ENCODE measurements at places on chromosomes 5 and 9.

DNA sequence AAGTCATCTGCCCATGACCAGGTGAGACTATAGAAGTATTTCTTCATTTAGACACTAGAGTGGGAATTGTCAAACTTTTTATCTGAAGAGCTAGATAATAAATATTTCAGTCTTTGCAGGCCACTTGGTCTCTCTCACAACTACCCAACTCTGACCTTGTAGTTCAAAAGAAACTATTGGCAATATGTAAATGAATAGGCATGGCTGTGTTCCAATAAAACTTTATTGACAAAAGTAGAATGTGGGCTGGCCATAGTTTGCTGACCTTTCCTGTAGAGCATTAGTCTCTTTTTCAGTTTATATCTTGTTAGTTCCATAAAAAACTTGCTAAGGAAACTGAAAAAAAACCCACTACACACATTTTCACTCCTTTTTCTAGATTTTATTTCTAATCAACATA, 535.5 kb downstream of the PRR16 start:
- no peak for DNase-seq

GRCh38 chr9:112078432-112078831, 96.7 kb downstream of the SUSD1 start:
- no peak for DNase-seq

DNA sequence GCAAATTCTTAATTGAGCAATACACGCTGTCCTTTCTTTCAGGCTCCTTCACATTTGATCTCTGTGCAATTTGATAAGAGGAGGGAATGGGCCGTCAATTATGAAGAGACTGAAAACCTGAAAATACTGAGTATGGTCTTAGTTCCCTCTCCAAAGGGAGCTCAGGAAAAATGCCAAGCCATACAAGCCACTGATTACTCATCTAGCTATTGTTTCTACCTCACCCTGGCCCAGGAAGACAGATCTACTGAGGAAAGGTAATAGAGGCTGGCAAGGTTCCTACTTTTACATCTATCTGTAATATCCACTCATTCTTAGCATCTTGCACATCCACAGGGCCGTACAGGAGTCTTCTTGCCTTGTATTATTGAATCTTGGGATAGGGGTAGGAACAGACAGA, 23.7 kb upstream of the TNC start:
- no peak for DNase-seq

DNA sequence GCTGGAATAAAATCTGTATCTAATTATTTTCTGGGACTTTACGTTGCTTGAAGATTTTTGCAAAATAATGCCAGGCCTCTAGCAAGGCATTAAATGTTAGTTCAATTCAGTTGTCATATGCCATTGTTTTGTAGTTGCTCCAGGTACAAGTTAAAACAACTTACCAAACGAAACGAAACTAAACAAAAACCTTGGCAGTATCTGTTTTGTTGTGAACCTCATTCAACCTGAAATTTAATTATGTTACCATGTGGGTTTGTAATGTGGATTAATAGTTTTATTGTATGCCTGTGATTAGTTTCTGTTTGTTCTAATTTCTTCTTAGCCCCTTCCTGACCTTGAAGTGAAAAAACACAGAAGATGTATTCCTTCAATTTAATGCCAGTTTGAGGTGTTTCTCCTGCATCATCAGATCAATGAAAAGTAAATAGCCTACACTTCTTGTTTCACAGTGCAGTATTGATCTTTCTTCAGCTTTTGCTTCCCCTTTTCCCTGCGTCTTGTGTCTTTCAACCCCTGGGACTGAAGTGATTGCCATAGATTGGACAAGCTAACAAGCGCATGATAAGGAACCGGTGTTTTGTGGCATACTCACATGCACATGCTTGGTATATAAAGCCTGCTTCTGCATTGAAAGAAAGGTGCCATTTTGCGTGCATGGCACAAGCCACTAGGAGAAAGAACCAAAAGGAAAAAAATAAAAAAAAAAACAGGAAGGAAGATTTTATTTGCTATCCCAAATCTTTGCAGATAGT, 699.0 kb upstream of the ARRDC3 start:
- DNase-seq = no peak

DNA sequence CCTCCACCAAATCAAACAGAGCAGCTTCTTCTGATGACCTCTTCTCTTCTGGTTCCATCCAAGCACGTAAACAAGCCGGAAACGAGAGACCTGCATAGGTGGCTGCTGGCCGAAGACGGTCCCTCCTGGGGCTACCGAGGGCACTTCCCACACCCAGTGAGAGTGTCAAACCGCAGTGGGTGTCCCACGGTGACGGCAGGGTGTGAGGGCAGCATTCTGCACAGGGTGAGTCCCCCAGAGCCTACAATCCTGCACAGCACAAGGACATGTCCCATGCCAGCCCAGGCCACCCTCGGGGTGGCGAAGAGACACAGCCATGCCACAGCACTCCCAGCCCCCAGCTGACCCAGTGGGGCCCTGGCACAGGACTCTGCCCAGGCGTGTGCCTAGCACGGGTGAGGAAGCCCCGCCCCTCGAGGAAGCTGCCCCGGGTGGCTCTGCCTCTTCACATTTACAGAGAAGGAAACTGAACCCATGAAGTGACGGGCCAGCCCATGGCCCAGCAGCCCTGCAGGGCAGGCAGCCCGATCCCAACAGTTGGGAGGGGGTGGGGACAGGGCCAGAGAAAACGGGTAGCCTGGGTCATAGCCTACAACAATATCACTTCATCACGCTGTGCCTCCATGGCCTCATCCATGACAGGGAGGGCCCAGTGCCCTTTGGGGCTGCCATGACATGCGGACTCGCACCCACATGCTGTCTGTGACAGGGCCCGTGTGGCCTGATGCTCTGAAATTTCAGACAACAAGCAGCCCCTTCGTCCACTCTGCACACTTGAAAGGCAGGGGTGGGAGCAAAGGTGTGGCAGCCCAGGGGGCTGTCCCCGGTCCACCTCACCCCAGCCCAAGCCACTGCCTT, 43.2 kb downstream of the SEMA4D start:
- DNase-seq = no peak

GRCh38 chr5:86885489-86886230, 267.9 kb downstream of the COX7C start:
- DNase-seq = no peak

DNA sequence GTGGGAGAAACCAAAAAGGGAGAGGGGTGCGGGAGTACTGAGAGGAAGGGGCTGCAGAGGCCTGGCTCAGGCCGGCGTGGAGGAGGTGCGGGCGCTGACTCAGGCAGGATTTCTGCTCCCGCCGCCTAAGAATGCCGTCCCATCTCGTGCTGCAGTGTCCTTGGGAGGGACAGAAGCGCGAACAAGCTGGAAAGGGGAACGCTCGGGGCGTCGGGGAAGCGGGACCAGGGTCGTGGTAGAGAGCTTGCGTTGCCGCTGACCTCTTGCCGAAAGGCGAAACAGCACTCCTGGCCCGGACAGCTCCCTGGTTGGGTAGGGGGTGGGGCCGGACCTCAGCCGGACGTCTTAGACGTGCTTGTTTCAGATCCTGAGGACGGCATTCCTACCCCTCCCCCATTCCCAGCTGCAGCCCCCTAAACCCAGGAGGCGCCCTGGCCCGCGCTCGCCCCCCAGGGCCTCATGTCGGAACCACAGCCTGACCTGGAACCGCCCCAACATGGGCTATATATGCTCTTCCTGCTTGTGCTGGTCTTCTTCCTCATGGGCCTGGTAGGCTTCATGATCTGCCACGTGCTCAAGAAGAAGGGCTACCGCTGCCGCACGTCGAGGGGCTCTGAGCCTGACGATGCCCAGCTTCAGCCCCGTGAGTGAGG, 1.1 kb downstream of the RELL2 start:
- DNase-seq = peak; percentile 75

DNA sequence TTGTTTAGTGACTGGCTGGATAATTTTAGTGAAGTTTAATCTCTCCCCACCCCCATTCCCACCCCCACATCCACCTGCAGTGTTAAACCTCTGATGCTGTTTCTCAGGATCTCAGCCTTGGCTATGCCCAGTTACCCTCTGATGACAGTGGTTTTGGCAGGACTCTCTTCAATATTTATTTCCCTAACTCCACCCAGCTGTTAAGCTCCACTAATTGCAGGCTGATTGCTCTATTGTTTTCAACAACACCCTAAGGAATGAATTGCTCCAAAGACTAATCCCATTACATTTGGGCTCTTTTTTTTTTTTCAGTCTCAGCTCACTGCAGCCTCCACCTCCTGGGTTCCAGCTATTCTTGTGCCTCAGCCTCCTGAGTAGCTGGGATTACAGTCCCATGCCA, 46.3 kb downstream of the PHAX start:
- DNase-seq = no peak

DNA sequence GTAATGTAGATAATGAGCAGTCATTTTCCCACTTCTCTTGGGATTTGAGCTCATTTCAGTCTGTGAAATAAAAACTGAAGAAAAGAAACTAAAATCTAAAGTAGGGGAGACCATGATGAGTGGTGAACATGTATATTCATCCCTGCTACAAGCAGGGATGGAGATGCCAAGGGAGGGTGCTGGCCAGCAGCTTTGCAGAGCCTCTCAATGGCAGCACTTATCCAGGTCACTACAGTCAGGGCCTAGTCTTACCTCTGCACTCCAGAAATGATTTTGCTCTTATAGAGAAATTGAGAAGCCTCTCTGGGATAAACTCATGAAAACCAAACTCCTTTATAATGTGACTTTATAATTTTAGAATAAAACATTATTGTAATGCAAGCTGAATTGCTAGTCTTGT, 317.6 kb downstream of the FBXL17 start:
- no peak for DNase-seq

DNA sequence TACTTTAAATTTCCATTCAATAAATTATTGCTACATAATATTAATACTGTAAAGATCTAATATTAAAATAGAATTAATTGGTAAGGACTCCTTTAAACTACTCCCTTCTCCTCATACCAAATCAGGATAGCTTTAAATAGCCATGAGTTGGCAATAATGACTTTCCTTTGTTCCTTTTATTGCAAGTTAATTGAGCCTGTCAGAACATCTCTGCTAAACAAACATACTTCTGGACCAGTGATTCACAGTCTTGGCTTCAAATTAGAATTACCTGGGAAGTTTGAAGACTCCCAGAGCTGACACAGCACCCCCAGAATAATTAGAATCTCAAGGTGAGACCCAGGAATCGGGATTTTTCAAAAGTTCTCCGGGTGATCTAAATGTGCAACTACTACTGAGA, 18.7 kb downstream of the C5orf58 start:
- no peak for DNase-seq

GRCh38 chr9:129270903-129271431, 92.9 kb upstream of the IER5L start:
- peak; percentile 22 for DNase-seq

- no peak for DNase-seq
Measured at GRCh38 chr9:136447173-136447778, 7.6 kb upstream of the INPP5E start.

DNA sequence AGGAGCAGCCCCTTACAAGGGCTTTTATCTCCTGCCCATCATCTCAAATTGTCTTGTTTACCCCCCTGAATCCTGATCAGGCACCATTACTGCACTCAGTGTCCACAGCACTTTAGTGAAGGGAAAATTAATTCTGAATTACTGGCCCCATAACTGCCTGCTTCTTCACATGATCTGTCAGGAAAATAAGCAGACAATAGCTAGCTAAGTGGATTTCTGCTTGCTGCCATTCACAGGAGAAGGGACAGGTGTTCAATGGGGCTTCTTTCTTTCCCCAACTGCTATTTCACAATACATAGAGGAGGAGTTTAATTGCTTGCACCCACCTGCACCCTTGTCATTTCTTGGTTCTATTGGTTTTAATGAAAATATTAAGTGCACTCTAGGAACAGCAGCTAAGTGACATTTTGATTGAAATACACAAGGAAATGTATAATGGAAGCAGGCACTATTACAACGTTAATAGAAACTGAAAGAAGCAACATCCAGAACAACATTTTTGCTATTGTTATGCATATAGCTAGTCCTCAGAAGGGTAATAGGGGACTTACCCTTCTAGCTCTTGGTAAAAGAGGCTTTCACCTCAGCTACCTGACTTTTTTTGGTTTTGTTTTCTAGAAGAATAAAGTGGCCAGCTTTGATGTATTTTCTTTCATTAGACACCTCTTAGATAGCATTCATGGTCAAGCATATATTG, 599.3 kb upstream of the TLE4 start:
- DNase-seq = no peak

DNA sequence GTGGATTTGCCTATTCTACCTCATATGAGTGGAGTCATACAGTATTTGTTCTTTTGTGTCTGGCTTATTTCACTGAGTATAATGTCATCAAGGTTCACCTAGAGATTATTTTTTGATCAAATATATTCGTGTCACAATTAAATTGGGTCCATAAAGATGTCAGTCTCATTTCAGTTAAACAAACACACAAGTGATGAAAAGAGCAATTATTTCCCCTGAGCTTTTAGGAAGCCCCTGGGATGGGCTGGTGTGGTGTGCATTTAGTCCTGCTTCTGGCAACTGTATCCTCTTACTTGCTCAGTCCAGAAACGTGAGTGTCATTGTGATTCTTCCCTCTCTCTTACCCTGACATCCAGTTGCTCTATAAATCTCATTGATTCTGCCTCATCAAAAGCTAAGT, 52.8 kb upstream of the CARTPT start:
- no peak for DNase-seq

GRCh38 chr5:151870820-151871219, 53.8 kb downstream of the GLRA1 start:
- DNase-seq = no peak

DNA sequence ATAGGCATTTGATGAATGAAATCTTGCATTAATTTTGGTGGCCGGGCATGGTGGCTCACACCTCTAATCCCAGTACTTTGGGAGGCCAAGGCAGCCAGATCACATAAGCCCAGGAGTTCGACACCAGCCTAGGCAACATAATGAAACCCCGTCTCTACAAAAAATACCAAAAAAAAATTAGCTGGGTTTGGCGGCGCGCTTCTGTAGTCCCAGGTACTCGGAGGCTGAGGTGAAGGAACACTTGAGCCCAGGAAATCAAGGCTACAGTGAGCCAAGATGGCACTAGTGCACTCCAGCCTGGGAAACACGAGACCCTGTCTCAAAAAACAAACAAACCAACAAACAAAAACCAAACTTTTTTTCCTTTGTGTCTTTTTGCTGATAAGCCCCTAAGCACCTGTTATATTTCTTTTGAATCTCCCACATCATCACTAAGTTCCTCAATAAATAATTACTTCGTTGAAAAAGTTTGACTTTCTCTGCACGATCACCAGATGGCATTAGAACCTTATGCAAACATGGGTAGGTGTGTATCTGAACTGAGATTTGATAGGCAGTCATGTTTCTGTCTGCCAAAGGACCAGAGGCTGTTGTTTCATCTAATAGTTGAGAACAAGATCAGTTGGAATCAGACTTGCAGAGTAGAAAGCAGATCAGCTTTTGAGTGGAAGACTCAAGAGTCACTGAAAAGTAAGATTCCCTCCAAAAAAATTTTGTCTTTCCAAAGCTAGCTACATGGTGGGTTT, 5.5 kb upstream of the MATR3 start:
- DNase-seq = no peak

DNA sequence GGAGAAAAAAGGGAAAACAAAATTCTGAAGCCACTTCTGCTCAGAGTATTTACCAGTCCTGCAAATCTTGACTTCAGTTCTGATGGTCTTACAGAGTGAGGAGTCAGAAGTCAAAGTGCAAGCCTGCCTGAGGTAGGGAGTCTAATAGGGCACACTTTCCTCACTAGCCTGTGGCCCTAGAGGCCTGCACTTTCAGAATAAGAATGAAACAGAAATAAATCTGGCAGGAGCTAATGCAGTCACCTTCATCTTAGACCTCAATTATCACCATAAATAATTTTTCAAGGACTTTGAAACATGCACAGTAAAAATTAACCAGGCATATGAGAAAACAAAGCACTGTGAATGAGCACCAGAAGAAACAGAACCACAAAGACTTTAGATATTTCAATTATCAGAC, 20.7 kb upstream of the ACSL6 start:
- no peak for DNase-seq

Measured in CD4-positive, alpha-beta T cell (primary cell).